ENCODE measurements at places on chromosomes 5 and 9. TPM values are rescaled to one million over a fixed set of nuclear protein-coding genes. Genes with fewer than 3 reads are reported as not detected.

- DNase-seq, result no peak
Observed at GRCh38 chr5:30548580-30549305, 644.7 kb upstream of the CDH6 start.

- DNase-seq, result no peak
Observed at GRCh38 chr9:98652741-98653140, 56.0 kb downstream of the GABBR2 start.

DNA sequence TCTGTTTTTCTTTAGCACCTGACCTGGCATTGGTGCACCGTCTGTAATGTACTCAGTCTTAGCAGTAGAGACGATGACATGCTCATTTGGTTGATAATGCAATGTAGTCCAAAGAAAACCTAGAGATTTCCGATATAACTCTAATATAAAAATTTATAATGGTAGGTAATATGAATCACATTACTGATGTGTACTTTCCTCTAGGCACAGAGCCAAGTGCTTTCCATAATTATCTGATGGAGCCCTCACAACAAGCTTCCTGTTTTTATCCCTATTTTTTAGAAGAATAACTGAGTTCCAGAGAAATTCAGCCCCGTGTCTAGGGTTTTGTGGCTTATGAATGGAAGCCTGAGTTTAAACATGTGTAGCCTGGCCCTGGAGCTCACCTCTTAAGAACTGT lies 53.7 kb downstream of the KDM4C start:
- no peak for DNase-seq

DNA sequence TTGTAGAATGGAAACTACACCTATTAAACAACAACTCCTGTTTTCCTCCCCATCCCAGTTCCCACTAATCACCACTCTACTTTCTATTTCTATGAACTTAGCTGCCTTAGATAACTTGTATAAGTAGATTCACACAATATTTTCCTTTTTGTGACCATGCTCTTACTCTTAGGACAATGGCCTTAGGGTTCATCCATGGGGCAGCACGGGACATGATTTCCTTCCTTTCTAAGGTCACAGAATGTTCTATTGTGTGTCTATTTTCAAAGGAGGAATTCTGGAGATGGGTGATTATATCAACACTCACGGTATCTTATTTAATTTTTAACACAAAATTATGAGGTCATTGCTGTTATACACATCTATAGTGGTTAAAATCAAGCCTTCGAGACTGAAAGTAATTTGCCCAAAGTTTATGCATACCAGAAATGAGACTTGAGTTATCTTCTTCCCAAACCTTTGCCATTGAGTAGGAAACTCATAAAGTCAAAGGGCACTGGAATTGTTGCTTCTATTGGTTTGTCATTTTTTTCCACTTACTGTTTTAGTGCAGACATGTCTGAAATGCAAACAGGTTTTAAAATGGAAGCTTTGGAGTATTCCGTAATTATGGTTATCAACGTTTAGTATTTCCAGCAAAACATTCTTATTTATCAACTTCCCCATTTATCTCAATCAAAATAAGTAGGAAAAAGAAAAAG lies 23.6 kb downstream of the CTSL start:
- DNase-seq, result no peak

GRCh38 chr5:150485693-150486401 lies 22.1 kb upstream of the NDST1 start:
- peak; percentile 73 for DNase-seq

DNA sequence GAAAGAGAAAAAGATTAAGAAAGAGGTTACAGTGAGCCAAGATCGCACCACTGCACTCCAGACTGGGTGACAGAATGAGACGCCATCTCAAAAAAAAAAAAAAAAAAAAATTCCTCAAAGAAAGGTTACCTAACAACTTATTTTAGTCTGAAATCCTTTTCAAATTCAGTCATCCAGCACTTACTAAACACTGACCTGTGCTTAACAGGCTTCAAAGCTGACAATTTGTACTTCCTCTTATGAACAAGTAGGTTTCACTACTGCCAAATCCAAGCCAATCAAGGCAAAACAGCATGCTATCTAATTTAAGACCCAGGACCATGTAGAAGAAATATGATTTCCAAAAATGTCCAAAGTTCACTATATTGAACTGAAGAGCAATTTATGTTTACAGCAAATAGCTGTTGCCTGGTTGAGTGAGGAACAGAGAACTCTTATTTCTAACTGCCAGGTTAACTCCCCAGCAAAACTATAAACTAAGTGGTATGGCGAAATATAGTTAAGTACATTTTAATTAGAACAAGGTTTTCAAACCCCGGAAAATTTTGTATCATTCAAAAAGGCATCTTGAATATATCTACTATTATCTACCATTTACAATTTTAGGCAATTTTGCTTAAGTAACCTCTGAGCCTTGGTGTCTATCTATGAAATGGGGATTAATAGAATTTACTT lies 13.4 kb downstream of the PWWP2A start:
- DNase-seq, result no peak

DNA sequence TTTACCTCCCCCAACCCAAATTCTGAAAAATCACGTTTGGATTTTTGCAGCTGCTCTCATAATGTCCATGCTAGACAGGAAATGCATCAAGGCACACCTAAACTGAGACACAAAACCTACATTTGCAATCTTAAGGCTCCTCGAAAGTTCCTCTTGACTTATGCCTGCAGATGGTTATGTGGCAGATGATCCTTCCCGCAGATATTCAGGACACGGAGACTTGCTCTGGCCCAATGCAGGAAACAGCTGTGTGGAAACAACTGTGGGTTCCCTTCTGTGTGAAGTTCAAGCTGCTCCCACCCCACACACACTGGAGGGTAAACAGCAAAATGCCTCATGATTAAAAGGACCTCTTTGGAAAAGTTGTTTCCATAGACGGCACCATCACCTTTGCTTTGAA lies 253.8 kb downstream of the EBF1 start:
- DNase-seq, result no peak

DNA sequence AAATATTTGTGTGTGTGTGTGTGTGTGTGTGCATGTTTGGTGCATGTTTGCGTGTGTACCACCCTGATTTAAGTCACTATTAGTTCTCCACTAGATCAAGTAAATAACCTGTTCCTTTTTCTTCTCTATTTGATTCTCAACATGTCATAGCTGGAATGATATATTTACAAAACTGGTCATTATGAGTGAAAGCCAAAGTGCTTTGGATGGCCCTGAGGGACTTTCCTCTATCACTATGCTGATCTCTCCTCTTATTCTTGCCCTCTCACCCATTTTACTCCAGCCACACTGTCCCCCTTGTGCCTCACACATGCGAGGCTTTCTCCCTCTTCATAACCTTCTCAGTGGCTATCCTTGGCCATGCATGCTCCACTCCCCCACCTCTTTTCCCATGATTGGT lies 144.6 kb upstream of the NMUR2 start:
- DNase-seq, result no peak

FOXE1 gene
- polyA plus RNA-seq, result not detected

AGXT2 gene
- polyA plus RNA-seq, result not detected

SURF6 gene
- polyA plus RNA-seq, result 26.1 TPM

FCHSD1 gene
- polyA plus RNA-seq, result 7.6 TPM

PLCXD3 gene
- 0.03 TPM for polyA plus RNA-seq

CNTNAP3 gene
- polyA plus RNA-seq, result 1.5 TPM

ACER2 gene
- 1.2 TPM for polyA plus RNA-seq

CLIC3 gene
- 0.54 TPM for polyA plus RNA-seq

C9 gene
- 0.34 TPM for polyA plus RNA-seq

Measured in hindlimb muscle (tissue), 1 donor.